ENCODE measurements at places on chromosomes 2 and 18.

GRCh38 chr2:85674417-85674816 is 6.4 kb upstream of the SFTPB start:
- no peak for DNase-seq

- DNase-seq, result no peak
Measured at GRCh38 chr2:185284696-185285095, 453.9 kb upstream of the FSIP2 start.

- no peak for DNase-seq
Measured at GRCh38 chr2:58054264-58054663, 7.7 kb downstream of the VRK2 start.

DNA sequence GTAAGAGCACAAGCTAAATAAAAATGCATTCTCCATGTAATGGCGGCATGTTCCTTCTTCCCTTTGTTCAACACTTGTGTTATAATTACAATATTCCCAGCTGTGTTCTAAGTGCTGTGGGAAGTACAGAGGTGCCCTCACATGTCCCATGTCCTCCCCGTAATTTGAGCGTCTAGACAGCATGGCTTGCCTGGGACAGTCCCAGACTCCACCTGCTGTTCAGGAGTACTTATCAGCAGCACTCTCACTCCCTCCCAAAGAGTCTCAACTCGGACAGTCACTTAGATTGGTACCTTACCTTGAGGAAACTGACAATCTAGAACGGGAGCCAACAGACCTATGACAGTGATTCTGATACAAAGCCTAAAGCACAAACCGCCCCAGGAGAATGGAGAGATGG is 370.5 kb downstream of the EIPR1 start:
- no peak for DNase-seq

DNA sequence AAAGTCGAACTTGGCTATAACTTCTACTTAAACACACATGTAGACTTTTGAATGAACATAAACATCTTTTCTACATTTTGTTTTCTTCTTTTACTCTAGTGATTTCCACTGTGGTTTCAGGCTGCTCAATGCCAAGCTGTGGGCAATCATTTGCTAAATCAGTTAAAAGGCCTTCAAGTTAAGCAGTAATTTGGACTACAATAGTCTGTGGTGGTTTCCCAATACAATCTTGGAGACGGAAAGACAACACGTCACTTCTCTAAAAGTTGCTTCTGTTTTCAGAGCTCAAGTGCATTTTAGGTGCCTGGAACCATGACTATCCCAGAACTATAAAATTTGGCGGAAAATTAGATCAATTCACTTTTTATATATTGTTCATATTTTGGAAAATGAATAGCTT is 69.4 kb downstream of the TXNL1 start:
- no peak for DNase-seq

DNA sequence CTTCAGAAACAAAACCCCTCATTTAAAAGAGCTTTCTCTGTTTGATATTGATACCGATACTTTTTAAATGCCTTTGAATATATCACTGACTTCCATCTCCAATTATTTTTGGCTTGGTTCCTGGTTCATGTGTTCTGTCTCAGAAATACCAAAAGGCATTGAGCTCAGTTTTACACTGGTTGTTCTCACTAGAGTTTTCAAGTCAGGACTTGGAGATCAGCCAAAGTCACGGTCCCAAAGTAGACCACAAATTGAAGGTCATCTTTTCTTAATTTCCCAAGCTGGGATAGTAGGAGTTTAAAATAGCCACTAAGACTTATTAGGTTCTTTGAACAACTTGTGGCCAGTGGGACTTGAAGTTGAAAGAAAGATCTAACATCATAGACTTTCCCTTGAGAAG is 24.2 kb downstream of the DHRS9 start:
- DNase-seq, result no peak

GRCh38 chr2:202161151-202161835 is 77.1 kb downstream of the SUMO1 start:
- no peak for DNase-seq

DNA sequence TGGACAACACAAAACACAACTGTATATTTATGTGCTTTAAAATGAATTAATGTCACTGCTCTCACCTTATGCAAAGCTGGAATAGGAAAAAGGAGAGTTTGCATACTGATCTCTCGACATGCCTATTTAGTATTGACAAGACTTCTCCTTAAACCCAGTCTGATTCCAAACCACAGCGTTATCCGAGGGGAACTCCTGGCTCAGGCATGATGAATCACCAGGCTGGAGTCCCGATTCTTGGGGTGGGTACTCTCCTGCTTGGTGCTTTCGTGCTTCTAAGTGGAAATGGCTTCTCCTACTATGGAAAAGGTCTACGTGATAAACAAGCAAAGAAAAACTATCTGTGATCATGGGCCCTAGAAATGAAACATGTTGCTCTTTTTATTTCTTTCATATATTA is 88.9 kb upstream of the SLC35G4 start:
- no peak for DNase-seq

- no peak for DNase-seq
Measured at GRCh38 chr2:114684403-114684802, 242.0 kb downstream of the DPP10 start.

DNA sequence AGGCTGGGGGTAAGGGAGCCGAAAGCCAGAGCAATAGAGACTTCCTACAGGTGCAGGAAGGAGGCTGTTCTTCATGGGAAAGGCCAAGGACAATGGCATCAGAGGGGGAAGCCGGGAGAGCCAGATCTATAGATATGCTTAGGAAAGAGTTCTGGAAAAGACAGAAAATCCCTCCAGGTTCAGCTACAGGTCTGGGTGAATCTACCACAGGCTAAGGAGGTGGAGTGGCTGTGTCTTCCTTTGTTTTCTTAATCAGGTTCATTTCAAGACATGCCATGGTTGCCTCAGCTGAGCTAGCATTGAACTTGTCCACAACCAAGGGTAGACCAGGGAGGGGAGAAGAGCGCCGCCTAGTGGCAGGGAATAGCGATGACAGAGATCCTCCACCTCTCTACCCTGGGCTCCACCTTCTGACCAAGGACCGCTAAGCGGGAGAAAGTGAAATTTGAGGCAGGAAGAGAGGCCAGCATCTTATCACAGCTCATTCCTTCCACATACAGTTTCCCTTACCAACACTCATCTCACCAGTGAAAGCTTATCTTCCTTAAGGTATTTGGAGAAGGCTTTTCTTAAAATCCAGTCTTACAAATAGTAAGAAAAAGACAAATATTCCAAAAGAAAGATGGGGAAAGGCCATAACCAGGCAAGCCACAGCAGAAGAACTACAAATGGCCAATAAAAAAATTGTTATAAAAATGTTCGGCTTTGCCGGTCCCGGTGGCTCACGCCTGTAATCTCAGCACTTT is 74.2 kb downstream of the VIT start:
- peak; percentile 23 for DNase-seq

DNA sequence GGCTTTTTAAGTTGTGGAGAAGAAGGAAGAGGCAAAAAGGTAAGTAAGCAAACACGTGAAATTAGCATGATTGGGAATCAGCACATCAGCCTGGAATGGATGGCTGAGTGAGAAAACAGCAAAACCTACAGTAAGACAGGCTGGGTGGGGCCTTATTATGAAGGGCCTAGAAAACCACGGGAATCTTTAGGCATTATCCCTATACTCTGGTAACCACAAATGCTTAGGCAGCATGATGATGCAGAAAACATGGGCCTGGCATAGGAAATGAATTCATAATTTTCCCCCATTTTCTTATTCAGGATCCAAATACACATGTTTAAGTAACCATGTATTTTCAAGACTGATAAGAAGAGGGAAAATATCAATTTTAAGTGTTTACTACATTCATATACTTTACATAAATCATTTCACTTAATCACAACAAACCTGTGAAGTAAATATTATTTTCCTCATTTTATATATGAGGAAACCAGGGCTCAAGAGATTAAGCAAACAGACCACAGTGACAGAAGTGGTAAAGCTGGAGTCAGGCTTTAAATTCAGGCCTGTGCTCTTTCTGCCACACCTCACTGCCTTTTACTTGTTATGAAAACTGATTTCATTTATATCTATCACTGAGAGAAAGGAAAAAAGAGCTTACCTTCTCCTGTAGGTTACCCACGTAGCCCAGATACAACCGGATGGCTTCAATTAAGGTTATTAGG is 4.0 kb downstream of the TMEM17 start:
- no peak for DNase-seq

DNA sequence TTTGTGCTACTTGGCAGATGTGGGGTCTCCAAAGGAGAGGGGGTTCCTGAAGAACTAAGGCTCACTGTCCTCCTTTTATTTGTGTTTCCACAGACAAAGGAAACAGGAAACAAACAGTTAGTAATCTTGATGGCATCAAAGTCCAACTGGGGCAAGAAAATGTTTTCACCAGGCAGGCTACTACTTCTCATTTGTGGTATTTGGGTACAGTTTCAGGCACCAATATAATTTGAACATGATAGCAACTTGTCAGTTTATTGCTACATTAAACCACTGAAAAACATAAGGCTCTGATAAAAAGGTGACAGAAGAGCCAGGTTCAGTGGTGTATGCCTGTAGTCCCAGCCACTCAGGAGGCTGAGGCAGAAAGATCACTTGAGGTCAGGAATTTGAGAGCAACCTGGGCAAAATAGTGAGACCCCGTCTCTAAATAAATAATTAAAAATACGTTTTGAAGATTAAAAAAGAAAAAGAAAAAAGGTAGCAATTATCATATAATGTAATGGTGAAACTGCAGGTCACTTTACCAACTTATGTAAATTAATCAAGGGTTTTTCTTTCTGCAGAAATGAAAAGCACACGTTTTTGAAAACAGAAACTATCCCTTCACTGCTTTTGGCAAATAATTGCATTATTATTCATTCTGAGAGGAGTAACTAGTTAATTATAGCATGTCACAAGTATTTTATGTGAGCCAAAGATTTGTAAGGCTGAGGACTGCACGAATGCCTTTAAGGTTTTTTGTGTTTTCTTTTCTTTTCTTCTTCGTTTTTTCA is 157.5 kb upstream of the CAVIN2 start:
- DNase-seq, result no peak

GRCh38 chr2:113361051-113361450 is 76.4 kb upstream of the ZNG1B start:
- DNase-seq, result no peak

DNA sequence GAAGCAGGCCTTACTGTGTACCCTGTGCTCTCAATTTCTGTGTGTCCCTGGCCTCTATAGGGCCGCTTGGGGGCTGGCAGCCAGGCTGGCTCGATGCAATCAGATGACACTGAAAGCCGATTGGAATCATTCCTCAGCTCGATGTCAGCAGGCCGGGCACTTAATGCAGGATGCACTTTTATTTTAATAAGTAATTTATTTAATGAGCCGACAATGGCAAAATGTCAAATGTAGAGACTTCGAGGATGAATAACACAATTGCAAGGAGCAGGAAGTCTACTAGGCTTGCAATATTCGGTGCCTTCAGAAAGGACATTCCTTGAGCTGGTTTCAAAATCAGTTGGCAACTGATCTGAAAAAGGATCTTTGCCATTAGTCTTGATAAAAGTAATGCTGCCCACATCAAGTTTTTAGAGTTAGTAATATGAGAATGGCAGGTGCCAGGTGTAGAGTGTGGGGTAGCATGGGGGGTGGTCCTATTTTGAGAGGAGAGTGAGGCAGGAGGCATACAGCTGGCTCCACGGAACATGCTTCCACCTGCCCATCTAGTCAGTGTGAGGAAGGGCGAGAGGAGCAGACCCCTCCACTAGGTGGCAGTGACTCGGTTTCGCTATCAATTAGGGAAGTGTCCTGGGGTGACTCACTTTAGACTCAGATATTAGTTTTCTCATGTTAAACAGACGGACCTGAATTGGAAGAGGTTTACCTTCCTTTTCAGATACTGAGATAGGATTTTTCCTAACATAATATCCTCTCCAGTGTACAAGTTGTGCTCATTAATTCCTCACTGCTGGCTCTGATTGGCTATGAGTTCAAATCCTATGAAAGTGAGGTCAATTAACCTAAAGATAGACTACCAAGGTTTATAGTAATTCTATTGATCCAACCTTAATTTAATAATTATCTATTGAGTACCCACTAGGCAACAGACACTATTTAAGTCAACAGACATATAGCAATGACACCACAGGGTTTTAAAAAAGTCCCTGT is 80.9 kb downstream of the NABP1 start:
- peak; percentile 44 for DNase-seq

DNA sequence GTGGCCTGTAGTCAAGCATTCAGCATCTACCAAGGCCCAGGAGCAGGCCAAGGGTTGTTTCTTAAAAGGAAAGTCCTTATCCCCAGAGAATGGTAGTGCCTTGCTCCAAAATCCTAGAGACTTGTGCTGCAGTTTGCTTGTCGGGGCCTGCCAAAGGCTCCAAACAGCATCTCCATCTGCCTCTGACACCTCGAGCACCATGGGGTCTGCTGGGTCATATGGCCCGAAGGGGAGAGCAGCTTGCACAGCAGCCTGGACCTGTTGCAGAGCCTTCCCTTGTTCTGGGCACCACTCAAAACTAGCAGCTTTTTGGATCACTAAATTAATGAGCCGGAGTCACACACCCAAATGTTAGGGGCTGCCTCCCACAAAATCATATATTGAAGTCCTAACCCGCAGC is 35.7 kb downstream of the GNAL start:
- no peak for DNase-seq

- DNase-seq, result no peak
Measured at GRCh38 chr2:3670941-3671340, 12.9 kb downstream of the ALLC start.

Measured in activated CD4-positive, alpha-beta T cell treated with anti-CD3 and anti-CD28 coated beads, Interleukin-2, amount 50 U/mL, for 1 hour (primary cell).